Stomach (tissue), 19 donors: ENCODE measurements at places on chromosomes 4 and X. TPM values are rescaled to one million over a fixed set of nuclear protein-coding genes. Genes with fewer than 3 reads are reported as not detected.
A peak's percentile ranks its signal among the peaks of the same experiment; 100 is the strongest.

The SLC26A1 gene
- not detected for total RNA-seq

The SPANXN4 gene
- not detected for total RNA-seq

The PAGE4 gene
- total RNA-seq, result not detected

The PABPC5 gene
- not detected for total RNA-seq

The ZNF630 gene
- total RNA-seq, result 2.3 TPM

The CFAP99 gene
- 1.4 TPM for total RNA-seq

The ARHGEF38 gene
- total RNA-seq, result 2.6 TPM

The HELT gene
- total RNA-seq, result not detected

GRCh38 chr4:73053076-73053475 lies 16.4 kb downstream of the COX18 start:
- H3K27me3 ChIP-seq, result no peaks in the 10 kb centered on the region
- no peak overlapping the region for H3K4me3 ChIP-seq
- H3K4me1 ChIP-seq, result no peaks in the 10 kb centered on the region
- no peak for DNase-seq
- H3K27ac ChIP-seq, result no peak overlapping the region

GRCh38 chr4:67922697-67923096 lies 38.9 kb upstream of the TMPRSS11D start:
- no peak overlapping the region for H3K27ac ChIP-seq
- H3K27me3 ChIP-seq, result no peaks in the 10 kb centered on the region
- no peaks in the 10 kb centered on the region for H3K36me3 ChIP-seq
- H3K4me3 ChIP-seq, result no peak overlapping the region
- no peaks in the 10 kb centered on the region for H3K4me1 ChIP-seq
- no peak for DNase-seq

- H3K27ac ChIP-seq, result no peak overlapping the region
- peaks cover 9% of the 10 kb centered on the region for H3K4me1 ChIP-seq
- H3K36me3 ChIP-seq, result no peaks in the 10 kb centered on the region
- no peak overlapping the region for H3K4me3 ChIP-seq
Measured at GRCh38 chr4:173493041-173493440, 37.0 kb downstream of the HAND2 start.

GRCh38 chrX:25019707-25020390 lies 4.1 kb upstream of the ARX start:
- peaks cover 51% of the 10 kb centered on the region for H3K27me3 ChIP-seq
- H3K36me3 ChIP-seq, result no peaks in the 10 kb centered on the region
- H3K4me1 ChIP-seq, result peaks cover 31% of the 10 kb centered on the region
- H3K27ac ChIP-seq, result no peak overlapping the region
- no peak overlapping the region for H3K4me3 ChIP-seq

DNA sequence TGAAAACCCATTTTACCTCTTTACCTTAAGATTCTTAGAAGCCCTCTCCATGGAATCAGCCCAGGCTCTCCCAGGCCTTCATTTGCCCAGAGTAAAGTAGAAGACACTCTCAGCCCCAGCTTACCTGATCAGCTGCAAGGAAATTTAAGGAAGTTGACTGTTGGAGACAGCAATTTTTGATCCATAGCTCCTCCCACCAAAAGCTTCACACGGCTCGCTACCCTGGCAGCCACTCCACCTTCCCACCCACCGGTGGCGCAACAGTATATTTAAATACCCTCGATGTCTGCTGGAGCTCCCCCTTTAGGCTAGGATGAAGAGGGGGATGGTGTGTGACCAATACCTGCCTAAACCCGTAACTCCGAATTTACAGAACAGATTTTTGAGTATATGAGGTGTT lies 75.4 kb downstream of the MBNL3 start:
- no peaks in the 10 kb centered on the region for H3K4me1 ChIP-seq
- H3K36me3 ChIP-seq, result no peaks in the 10 kb centered on the region
- H3K4me3 ChIP-seq, result no peak overlapping the region
- H3K27ac ChIP-seq, result no peak overlapping the region
- H3K27me3 ChIP-seq, result no peaks in the 10 kb centered on the region

- no peaks in the 10 kb centered on the region for H3K27me3 ChIP-seq
- H3K4me1 ChIP-seq, result peaks cover 4% of the 10 kb centered on the region
- no peaks in the 10 kb centered on the region for H3K36me3 ChIP-seq
- peak; percentile 46 for DNase-seq
Measured at GRCh38 chr4:168099195-168099594, 6.9 kb downstream of the ANXA10 start.

DNA sequence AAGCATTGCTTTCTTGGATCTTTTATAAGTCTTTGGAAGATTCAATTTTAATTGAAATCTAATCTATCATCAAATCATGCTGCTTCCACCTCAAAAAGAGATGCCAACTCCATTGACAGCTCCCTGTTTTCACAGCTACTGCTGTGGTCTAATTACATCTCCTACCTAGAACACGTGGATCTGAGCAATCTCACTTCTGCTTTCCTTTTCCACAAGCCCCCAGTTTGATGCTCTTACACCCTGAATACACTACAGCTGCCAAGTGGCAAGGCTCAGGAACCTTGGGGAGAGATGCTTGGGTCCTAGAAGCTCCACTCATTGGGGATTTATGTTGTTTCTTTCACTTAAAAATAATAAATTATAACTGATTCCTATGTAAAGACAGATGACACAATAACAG lies 172.0 kb downstream of the CFAP299 start:
- no peak overlapping the region for H3K4me3 ChIP-seq
- H3K4me1 ChIP-seq, result no peaks in the 10 kb centered on the region
- DNase-seq, result no peak
- no peaks in the 10 kb centered on the region for H3K36me3 ChIP-seq

- H3K4me3 ChIP-seq, result no peak overlapping the region
- no peak overlapping the region for H3K27ac ChIP-seq
- H3K4me1 ChIP-seq, result no peaks in the 10 kb centered on the region
- DNase-seq, result no peak
- no peaks in the 10 kb centered on the region for H3K27me3 ChIP-seq
- H3K36me3 ChIP-seq, result no peaks in the 10 kb centered on the region
Measured at GRCh38 chr4:98199247-98199646, 56.0 kb upstream of the STPG2 start.

DNA sequence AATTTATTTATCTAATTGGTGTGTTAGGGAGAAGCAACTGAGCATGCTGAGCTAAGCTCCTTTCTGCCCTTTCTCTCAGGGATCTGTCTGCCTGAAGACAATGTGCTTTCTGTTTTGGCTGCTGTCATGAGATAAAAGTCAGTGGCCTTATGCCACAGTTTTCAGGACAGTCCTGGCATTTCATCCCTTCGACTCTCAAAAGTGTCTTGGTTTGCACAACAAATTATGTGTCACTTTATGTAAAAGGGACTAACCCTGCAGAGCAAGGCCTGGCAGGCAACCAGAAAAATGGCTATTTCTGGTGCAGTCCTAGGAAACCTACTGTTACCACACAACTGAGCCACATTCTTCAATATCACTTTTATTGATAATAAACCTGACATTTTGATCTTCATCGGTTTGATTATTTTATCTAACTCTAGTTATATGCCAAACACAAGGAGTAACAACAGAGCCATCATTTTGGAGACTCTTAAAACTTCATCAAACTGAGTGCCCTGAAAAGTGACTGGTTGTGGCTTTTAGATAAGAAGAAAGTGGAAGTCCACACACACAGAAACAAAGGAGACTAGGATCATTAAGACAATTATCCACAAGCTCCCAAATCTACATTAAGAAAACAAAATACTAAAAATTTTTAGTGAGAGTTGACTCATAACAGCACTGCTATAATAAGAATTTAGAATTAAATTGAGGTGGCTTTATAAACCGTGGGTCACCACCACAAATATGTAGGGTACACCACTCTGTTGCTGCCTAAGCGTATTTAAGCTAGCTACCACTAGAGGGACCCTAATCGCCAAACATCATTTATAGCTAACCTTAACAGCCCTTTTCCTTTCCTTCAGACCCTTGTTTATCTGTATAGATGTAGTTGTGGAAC lies 95.9 kb upstream of the PTPN13 start:
- no peaks in the 10 kb centered on the region for H3K36me3 ChIP-seq
- H3K27me3 ChIP-seq, result no peaks in the 10 kb centered on the region
- DNase-seq, result peak; percentile 80
- H3K27ac ChIP-seq, result no peak overlapping the region
- peaks cover 21% of the 10 kb centered on the region for H3K4me1 ChIP-seq

- no peaks in the 10 kb centered on the region for H3K27me3 ChIP-seq
- no peak for DNase-seq
Measured at GRCh38 chr4:181150191-181150590, 1093.0 kb upstream of the TENM3 start.

GRCh38 chrX:124388562-124388961 lies 42.2 kb downstream of the SH2D1A start:
- H3K36me3 ChIP-seq, result no peaks in the 10 kb centered on the region
- no peaks in the 10 kb centered on the region for H3K27me3 ChIP-seq

- no peaks in the 10 kb centered on the region for H3K27me3 ChIP-seq
- H3K36me3 ChIP-seq, result no peaks in the 10 kb centered on the region
- H3K4me3 ChIP-seq, result no peak overlapping the region
- H3K4me1 ChIP-seq, result no peaks in the 10 kb centered on the region
- no peak overlapping the region for H3K27ac ChIP-seq
Measured at GRCh38 chrX:66634272-66634671, 4.6 kb downstream of the EDA2R start.

GRCh38 chrX:50626432-50626831 lies 155.8 kb upstream of the DGKK start:
- no peak for DNase-seq
- H3K36me3 ChIP-seq, result no peaks in the 10 kb centered on the region
- no peaks in the 10 kb centered on the region for H3K27me3 ChIP-seq
- H3K4me1 ChIP-seq, result no peaks in the 10 kb centered on the region

GRCh38 chr4:163606896-163607691 lies 112.6 kb downstream of the TMA16 start:
- H3K36me3 ChIP-seq, result no peaks in the 10 kb centered on the region
- H3K4me1 ChIP-seq, result no peaks in the 10 kb centered on the region
- no peak overlapping the region for H3K27ac ChIP-seq

GRCh38 chr4:22515888-22516541 lies at the start of gene ADGRA3:
Gene ADGRA3 (minus strand): TSS chr4:22516066. CDS start chr4:22515784, 282 bp downstream.
- peak within 1 kb of the TSS; percentile 83 for H3K27ac ChIP-seq
- H3K36me3 ChIP-seq, result no peaks in the 10 kb centered on the region
- H3K27me3 ChIP-seq, result peaks cover 6% of the 10 kb centered on the region

- H3K36me3 ChIP-seq, result no peaks in the 10 kb centered on the region
- DNase-seq, result no peak
- H3K27ac ChIP-seq, result no peak overlapping the region
- no peaks in the 10 kb centered on the region for H3K27me3 ChIP-seq
- no peak overlapping the region for H3K4me3 ChIP-seq
Measured at GRCh38 chr4:70877556-70877955, 24.6 kb upstream of the MOB1B start.

- H3K27ac ChIP-seq, result no peak overlapping the region
- no peak for DNase-seq
- H3K4me1 ChIP-seq, result no peaks in the 10 kb centered on the region
- H3K27me3 ChIP-seq, result no peaks in the 10 kb centered on the region
- H3K36me3 ChIP-seq, result no peaks in the 10 kb centered on the region
- H3K4me3 ChIP-seq, result no peak overlapping the region
Measured at GRCh38 chrX:131571348-131571747, 27.5 kb downstream of the OR13H1 start.

DNA sequence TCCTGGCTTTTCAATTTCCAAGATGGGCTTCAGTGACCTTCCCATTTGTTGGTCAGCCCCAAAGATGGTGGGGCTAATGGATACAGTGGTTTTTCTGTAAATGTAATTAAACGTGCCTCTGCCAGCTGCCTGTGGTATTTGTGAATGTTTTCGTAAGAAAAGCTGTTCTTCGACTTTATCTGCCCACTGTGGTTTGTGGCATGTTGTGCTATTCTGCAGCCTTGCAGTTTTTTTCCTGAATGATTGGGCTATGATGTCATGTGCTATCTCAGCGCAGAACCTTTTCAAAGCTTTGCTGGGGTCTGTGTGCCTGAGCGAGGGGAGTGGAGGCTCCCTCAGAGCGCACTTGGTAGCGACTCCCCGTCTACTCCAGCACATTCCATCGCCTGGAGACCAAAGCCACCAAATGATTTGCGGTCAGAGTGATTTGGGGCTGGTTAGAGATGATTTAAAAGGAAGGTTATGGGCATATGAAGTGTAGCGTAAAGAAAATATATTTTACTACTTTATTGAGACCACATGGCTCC lies 137.5 kb downstream of the PALLD start:
- no peak for DNase-seq
- H3K27ac ChIP-seq, result peak overlapping the region; percentile 18
- H3K4me3 ChIP-seq, result no peak overlapping the region
- peaks cover 50% of the 10 kb centered on the region for H3K4me1 ChIP-seq

- H3K36me3 ChIP-seq, result no peaks in the 10 kb centered on the region
- H3K27me3 ChIP-seq, result no peaks in the 10 kb centered on the region
- H3K27ac ChIP-seq, result peak overlapping the region; percentile 69
- peaks cover 26% of the 10 kb centered on the region for H3K4me1 ChIP-seq
Measured at GRCh38 chr4:26022346-26023202, 108.6 kb downstream of the SMIM20 start.

DNA sequence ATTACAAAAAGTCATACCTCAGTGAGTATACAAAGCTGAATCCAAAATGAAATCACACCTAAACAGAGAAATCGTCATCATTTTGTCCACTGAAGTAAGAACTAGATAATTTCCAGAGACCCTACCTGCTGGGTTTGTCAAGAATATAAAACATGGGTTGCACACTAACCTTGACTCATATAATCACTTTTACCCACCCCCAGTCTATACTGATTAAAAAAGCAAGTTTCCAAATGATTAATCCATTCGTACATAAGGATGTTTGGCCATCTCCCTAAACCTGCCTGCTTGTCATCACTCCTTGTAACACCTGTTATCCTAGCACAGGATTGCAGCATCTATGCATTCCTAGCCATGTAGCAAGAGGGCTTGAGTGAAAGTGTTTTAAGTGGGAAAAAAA lies 4.7 kb downstream of the RAP2C start:
- H3K4me3 ChIP-seq, result no peak overlapping the region
- DNase-seq, result no peak
- no peaks in the 10 kb centered on the region for H3K4me1 ChIP-seq
- H3K27ac ChIP-seq, result no peak overlapping the region
- H3K27me3 ChIP-seq, result no peaks in the 10 kb centered on the region

- H3K36me3 ChIP-seq, result no peaks in the 10 kb centered on the region
- no peak for DNase-seq
- H3K27me3 ChIP-seq, result peaks cover 47% of the 10 kb centered on the region
- no peak overlapping the region for H3K4me3 ChIP-seq
Measured at GRCh38 chrX:120305531-120306141, 5.6 kb downstream of the TMEM255A start.

DNA sequence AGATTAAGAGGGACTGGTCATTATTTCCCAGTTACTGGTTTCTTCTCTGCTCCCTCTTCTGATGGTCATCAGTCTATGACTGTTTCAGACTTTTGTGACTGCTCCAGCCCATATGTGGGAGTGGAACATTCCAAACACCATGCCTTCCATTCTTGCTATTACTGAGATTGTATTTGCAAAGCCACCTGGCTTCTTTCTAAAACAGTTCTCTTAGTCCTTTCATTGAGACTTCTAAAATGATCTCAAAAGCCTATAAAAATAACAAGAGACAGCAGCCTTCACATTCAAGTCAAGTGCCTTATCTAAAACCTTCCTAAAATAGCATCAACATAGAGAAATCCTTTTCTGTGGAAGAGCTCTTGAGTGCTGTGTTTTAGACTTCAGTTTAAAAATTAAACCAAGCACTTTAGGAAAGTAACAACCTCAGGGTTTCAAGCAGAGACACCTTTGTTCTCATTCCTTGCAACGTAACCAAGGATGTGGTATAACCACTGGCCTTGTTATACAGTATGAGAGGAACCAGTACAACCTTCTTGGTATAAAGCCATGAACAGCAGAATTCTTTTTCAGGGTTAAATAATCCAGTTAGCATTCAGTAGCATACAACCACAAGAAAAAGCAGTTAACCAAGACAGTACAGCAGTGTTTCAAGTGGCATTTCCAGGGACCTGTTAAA lies 97.1 kb downstream of the NFKB1 start:
- H3K4me1 ChIP-seq, result peaks cover 10% of the 10 kb centered on the region
- no peak overlapping the region for H3K27ac ChIP-seq
- H3K4me3 ChIP-seq, result no peak overlapping the region
- peaks cover 100% of the 10 kb centered on the region for H3K36me3 ChIP-seq

GRCh38 chr4:7058792-7059191 lies 9.1 kb downstream of the GRPEL1 start:
- peaks cover 17% of the 10 kb centered on the region for H3K4me1 ChIP-seq
- DNase-seq, result no peak
- no peaks in the 10 kb centered on the region for H3K27me3 ChIP-seq
- peaks cover 82% of the 10 kb centered on the region for H3K36me3 ChIP-seq
- H3K27ac ChIP-seq, result no peak overlapping the region
